ENCODE measurements at places on chromosomes 13 and 19. TPM values are rescaled to one million over a fixed set of nuclear protein-coding genes. Genes with fewer than 3 reads are reported as not detected.

GRCh38 chr19:11694533-11695439, 44.0 kb downstream of the ZNF823 start:
- DNase-seq, result peak; percentile 95

The CACNG6 gene
- not detected for total RNA-seq

- no peak for DNase-seq
Observed at GRCh38 chr13:113420833-113421600, 32.3 kb downstream of the ADPRHL1 start.

- no peak for DNase-seq
Observed at GRCh38 chr19:3222709-3223108, 1.8 kb upstream of the CELF5 start.

The KIR2DL1 gene
- total RNA-seq, result not detected

DNA sequence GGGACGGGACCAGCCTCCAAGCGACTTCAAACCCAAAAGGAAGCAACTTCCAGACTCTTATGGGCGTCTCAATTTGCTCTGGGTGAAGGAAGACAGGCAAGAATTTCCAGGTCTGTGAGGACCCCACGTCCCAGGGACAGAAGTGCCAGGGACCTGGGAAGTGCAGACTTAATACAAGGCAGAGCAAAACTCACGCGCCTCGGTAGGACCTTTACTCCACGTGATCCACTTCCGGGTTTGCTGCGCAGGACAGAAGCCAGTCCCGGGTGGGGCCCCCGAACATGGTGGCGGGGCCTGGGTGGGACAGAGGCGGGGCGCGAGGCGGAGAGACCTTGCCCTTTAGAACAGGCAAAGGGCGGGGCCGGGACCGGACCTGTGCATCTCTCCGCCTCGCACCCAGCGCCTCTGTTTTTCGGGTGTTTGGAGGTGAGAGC, 9.3 kb downstream of the ZNF611 start:
- no peak for DNase-seq

GRCh38 chr19:42281827-42282762, 13.0 kb downstream of the CIC start:
- peak; percentile 38 for DNase-seq

DNA sequence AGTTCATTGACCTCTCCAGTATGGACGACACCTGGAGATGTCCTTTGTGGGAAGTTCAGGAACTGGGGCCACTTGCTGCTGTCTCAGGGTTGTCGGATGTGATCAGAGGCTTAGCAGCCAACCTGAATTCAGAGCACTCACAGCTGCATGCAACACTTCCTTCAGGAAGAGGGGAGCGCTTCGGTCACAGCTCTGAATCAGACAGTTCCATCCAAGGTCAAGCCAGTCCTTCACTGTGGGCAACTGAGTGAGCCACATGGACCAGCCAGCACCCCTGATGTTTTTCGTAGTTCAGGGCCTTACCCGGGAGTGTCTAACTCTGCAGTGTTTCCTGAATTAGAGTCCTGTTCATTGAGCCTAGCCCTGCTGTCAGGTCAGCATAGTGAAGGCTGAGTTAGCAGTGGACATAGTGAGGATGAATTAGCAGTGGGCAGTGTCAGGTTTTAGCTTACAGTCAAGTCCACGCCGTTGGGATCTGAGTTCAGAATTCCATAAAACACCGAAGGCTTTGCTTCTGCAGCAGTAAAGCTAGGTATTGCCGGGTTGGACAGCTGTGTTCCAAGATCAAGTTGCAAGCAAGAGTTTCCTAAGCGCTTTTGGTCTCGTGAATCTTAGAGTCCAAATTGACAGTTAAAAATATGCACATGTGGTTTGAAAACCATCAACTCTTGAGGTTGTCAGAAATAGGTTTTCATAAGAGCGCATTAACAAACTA, 5.1 kb downstream of the ZNF555 start:
- DNase-seq, result no peak

The ZNF793 gene
- total RNA-seq, result 6.7 TPM

- no peak for DNase-seq
Observed at GRCh38 chr13:107675847-107676550, 539.3 kb downstream of the LIG4 start.

GRCh38 chr19:53549340-53549739, 11.4 kb downstream of the ZNF331 start:
- no peak for DNase-seq

The SKA3 gene
- 32.0 TPM for total RNA-seq

The CGB8 gene
- not detected for total RNA-seq

DNA sequence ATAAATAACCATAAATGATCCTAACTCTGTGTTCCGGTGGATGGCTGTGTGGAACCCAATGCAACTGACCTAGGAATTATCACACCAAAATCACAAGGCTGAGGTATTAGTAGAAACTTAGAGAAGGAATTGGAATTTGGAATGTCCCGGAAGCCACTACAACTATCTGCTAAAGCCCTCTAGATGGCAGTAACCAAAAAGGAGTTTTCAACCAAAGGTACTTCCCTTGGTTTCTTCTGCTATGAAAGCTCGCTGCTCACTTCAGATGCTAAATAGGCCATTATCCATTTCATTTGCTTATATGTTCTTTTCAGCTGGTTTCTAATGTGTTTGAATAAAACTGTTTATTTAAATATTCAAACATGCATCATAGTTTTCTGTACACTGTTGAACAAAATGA, 1589.1 kb upstream of the SPRY2 start:
- no peak for DNase-seq

DNA sequence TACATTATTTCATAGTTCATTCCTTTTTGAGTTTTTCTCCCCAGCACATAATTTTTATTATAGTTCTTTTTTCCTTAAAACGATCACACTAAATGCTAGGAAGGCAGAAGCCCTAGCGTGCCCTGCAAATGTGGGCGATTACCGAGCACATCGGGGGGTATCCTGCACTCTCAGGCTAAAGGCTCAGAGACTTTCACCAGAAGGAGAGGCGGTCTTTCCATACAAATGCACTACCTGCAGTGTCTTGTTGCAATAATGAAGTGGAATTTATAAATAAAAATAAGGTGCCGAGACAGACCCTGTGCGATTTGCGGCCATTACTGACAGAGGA, 29.3 kb upstream of the SPACA7 start:
- no peak for DNase-seq

The ZDHHC20 gene
- total RNA-seq, result 58.5 TPM

Data from activated T-cell treated with anti-CD3 and anti-CD28 coated beads, Interleukin-2, amount 50 U/mL, for 72 hours (primary cell).